ENCODE measurements at places on chromosomes 4 and X. TPM values are rescaled to one million over a fixed set of nuclear protein-coding genes. Genes with fewer than 3 reads are reported as not detected.

Gene APELA
- total RNA-seq, result not detected

Gene HGFAC
- 0.59 TPM for total RNA-seq

Gene SPP1
- total RNA-seq, result 1.6 TPM

Gene SCOC
- total RNA-seq, result 30.2 TPM

Gene NFXL1
- total RNA-seq, result 9.2 TPM

Gene CCDC110
- total RNA-seq, result 0.05 TPM

Gene F8
- total RNA-seq, result 12.4 TPM

Gene TNIP2
- 60.3 TPM for total RNA-seq

Gene BEND4
- total RNA-seq, result 0.03 TPM

- H3K27ac ChIP-seq, result no peak overlapping the region
- no peaks in the 10 kb centered on the region for H3K27me3 ChIP-seq
- no peaks in the 10 kb centered on the region for H3K36me3 ChIP-seq
- no peaks in the 10 kb centered on the region for H3K4me1 ChIP-seq
Measured at GRCh38 chr4:74325886-74326285, 17.6 kb downstream of the EPGN start.

- no peak overlapping the region for H3K27ac ChIP-seq
- H3K4me1 ChIP-seq, result no peaks in the 10 kb centered on the region
- no peaks in the 10 kb centered on the region for H3K27me3 ChIP-seq
- no peak overlapping the region for H3K4me3 ChIP-seq
- DNase-seq, result no peak
Measured at GRCh38 chr4:93267747-93268146, 560.8 kb upstream of the ATOH1 start.

GRCh38 chr4:128177498-128177897 lies 110.1 kb downstream of the PGRMC2 start:
- H3K36me3 ChIP-seq, result no peaks in the 10 kb centered on the region
- H3K4me3 ChIP-seq, result no peak overlapping the region
- H3K4me1 ChIP-seq, result no peaks in the 10 kb centered on the region
- DNase-seq, result no peak
- no peak overlapping the region for H3K27ac ChIP-seq
- H3K27me3 ChIP-seq, result no peaks in the 10 kb centered on the region

DNA sequence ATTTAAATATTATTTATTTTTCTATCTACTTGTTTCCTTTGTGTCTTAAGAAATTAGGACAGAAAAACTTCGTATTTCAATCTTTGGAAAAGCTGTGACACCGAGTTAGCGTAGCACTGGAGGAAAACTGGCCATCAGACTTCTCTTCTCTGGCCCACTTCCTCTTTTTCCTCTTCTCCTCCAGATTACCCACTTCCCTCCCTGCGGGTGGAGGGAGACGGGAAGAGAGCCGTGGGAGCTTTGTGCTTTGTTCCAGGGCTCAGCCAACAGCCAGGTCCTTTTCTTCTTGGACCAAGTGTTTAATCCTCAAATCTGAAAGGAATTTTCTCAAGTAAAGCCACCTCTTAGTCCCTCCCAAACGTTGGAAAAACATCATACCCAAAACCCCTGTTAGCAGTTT lies 29.7 kb downstream of the OFD1 start:
- peaks cover 5% of the 10 kb centered on the region for H3K36me3 ChIP-seq
- no peaks in the 10 kb centered on the region for H3K4me1 ChIP-seq
- no peak overlapping the region for H3K4me3 ChIP-seq
- no peaks in the 10 kb centered on the region for H3K27me3 ChIP-seq
- DNase-seq, result no peak
- H3K27ac ChIP-seq, result no peak overlapping the region

DNA sequence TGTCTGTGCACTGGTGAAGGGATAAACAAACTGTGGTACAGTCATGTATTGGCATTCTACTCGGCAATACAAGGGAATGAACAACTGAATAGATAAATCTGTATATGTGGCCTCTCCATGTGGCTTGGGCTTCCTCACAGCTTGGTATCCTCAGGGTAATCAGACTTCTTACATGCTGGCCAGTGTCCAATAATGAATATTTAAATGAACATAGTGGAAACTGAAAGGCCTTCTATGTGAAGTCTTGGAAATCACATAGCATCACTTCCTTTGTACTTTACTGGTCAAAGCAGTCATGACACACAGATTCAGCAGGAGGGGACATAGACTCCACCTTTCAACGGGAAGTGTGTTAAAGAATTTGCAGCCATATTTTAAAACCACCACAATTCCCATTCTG lies 33.4 kb upstream of the GPR101 start:
- peaks cover 8% of the 10 kb centered on the region for H3K27me3 ChIP-seq
- no peaks in the 10 kb centered on the region for H3K4me1 ChIP-seq
- no peak overlapping the region for H3K27ac ChIP-seq
- H3K4me3 ChIP-seq, result no peak overlapping the region

- DNase-seq, result peak; percentile 64
- H3K27ac ChIP-seq, result no peak overlapping the region
- H3K36me3 ChIP-seq, result no peaks in the 10 kb centered on the region
- H3K27me3 ChIP-seq, result no peaks in the 10 kb centered on the region
Measured at GRCh38 chrX:109485470-109486340, 3.8 kb upstream of the GUCY2F start.

DNA sequence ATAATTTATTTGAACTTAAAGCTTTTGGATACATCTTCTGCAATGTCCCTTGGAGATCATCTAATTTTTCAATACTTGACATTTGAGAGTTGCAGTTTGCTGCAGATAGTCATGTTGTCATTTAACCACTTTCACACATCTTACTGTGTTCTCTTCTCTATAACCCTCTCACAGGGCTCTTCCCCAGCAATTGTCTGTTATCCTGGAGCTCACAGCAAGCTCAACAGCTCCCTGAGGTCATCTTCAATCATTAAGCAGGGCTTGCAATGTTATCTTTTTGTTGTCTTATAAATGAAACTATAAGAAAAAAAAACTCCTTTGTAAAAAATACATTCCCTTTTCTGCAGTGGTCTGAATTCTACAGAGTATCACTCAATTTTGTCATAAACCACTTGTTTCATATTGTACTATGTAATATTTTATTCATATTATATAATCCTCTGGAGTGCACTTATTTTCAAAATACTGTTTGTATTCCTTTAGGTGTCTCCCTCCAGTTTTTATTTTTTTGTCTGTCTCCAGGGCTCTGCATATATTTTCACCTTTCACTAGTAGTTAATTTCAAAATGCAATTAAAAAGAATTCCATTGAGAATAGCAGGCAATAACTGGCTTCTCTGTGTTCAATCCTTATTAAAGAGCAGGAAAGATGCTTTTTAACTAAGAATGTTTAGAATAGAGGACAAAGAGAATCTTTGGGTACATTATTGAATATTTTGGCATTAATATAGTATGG lies 106.3 kb upstream of the ARSJ start:
- DNase-seq, result no peak
- no peaks in the 10 kb centered on the region for H3K27me3 ChIP-seq
- H3K27ac ChIP-seq, result no peak overlapping the region
- H3K4me1 ChIP-seq, result no peaks in the 10 kb centered on the region
- H3K36me3 ChIP-seq, result no peaks in the 10 kb centered on the region

DNA sequence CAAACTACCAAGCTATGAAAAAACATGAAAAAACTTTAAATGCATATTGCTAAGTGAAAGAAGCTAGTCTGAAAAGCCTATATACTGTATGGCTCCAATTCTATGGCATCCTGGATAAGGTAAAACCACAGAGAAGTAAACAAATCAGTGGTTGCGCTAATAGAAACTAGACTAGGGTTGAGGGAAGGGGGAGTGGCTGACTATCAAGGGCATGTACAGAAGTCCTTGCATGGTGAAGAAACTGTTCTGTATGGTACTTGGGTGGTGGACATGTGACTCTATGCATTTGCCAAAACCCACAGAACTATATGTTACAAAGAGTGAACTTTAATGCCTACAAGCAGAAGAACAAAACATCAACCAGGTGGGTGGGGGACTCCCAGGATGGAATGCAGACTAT lies 96.8 kb downstream of the MTMR1 start:
- no peak overlapping the region for H3K27ac ChIP-seq
- H3K36me3 ChIP-seq, result 0 out of 2 replicates have a peak, but pooled peaks cover 4% of the 10 kb centered on the region
- no peak overlapping the region for H3K4me3 ChIP-seq
- DNase-seq, result no peak

GRCh38 chr4:69855822-69856221 lies 4.1 kb downstream of the SULT1E1 start:
- no peaks in the 10 kb centered on the region for H3K27me3 ChIP-seq
- no peak overlapping the region for H3K27ac ChIP-seq
- no peak overlapping the region for H3K4me3 ChIP-seq
- H3K36me3 ChIP-seq, result no peaks in the 10 kb centered on the region
- DNase-seq, result no peak

- H3K27me3 ChIP-seq, result no peaks in the 10 kb centered on the region
- H3K4me3 ChIP-seq, result no peak overlapping the region
- H3K27ac ChIP-seq, result no peak overlapping the region
Measured at GRCh38 chr4:24794480-24794879, 893 bp upstream of the SOD3 start.

DNA sequence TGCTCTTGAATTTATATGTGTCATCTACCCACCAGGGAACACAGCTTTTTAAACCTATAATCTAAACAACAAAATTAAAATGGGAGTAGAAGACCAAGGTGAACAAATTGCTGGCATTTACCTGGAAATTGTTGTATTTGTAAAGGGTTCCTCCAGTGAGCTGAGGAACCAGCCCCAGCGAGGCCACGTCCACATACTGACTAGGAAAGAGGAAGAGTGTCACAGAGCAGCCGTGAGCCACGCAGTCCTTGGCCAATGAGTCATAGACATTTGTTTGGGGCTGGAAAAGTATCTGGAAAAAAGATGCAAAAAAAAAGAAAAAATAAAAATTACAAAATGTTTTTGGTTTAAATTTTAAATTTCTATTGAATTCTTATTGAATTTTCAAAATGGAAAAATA lies 58.7 kb downstream of the METTL14 start:
- DNase-seq, result no peak
- no peak overlapping the region for H3K27ac ChIP-seq
- no peaks in the 10 kb centered on the region for H3K36me3 ChIP-seq
- H3K27me3 ChIP-seq, result no peaks in the 10 kb centered on the region

DNA sequence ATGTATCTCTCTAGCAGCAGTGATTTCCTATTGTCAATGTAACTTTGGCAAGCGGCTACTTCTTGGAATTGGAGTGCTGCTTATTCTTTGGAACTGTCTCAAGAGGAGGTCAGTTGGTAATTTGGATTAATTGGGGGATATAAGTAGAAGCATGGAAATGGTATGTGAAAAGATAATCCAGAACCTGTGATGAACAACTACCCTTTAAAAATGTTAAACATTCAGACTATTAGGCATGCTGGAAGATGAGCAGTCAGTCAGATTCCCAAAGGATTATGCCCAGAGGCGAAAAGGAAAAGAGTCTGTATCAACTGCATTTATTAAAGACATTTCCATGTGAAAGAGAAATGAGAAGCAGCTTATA lies 62.5 kb downstream of the SEC24D start:
- no peaks in the 10 kb centered on the region for H3K4me1 ChIP-seq
- H3K27me3 ChIP-seq, result no peaks in the 10 kb centered on the region
- no peak overlapping the region for H3K27ac ChIP-seq
- H3K4me3 ChIP-seq, result no peak overlapping the region
- DNase-seq, result no peak
- H3K36me3 ChIP-seq, result no peaks in the 10 kb centered on the region

GRCh38 chr4:107363125-107363524 lies 327.0 kb upstream of the DKK2 start:
- H3K27me3 ChIP-seq, result no peaks in the 10 kb centered on the region
- no peaks in the 10 kb centered on the region for H3K4me1 ChIP-seq
- no peaks in the 10 kb centered on the region for H3K36me3 ChIP-seq
- DNase-seq, result no peak
- no peak overlapping the region for H3K27ac ChIP-seq
- H3K4me3 ChIP-seq, result no peak overlapping the region

DNA sequence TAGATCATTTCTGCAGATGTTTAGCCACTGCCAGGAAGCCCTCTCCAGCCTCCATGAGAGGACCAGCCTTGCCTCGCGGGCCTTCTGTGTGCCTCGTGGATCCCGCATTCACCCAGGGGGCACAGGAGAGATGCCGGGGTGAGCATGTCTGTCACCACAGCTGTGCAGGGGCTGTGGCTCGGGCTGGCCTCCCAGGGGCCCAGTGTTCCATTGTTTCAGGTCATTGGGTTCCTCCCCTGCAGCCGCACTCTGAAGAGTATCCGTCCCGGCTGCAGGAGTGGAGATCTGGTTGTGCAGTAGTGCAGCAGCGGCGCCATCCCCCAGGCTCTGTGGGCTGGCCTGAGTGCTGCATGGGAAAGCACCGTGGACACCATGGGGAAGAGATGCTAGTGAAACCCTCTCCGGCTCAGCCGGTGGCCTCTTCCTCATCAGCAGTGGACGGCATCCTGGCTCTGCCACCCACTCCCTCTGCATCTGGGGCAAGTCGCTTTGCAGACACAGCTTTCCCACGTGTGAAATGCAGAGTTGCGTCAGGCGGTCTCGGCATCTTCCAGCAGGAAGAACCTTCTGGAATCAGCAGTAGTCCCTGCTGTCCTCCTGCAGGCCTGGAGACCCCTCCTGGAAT lies 29.1 kb downstream of the TBC1D14 start:
- no peaks in the 10 kb centered on the region for H3K36me3 ChIP-seq
- no peak overlapping the region for H3K27ac ChIP-seq
- H3K4me3 ChIP-seq, result no peak overlapping the region
- H3K4me1 ChIP-seq, result peaks cover 34% of the 10 kb centered on the region
- H3K27me3 ChIP-seq, result no peaks in the 10 kb centered on the region

DNA sequence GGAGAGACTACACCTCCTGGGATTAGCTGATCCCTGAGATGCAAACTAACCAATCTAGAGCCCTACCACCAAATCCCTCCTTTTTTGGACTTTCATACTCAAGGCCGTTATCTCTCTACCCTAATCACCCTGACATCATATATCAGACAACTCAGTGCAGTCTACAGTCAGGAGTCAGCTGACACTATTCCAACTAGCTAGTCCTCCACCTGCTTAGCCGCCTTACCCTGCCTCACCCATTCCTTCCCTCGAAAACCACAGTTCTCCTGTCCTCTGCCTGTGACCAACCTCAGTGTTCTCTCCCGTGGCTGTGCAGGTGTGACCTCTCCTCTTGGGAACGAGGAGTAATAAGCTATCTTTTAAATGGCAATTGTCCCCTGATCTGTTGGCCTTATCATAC lies 1.8 kb upstream of the PPEF2 start:
- no peaks in the 10 kb centered on the region for H3K4me1 ChIP-seq
- H3K36me3 ChIP-seq, result no peaks in the 10 kb centered on the region
- no peaks in the 10 kb centered on the region for H3K27me3 ChIP-seq
- H3K4me3 ChIP-seq, result no peak overlapping the region

- no peak for DNase-seq
- no peaks in the 10 kb centered on the region for H3K4me1 ChIP-seq
- no peak overlapping the region for H3K27ac ChIP-seq
- H3K36me3 ChIP-seq, result no peaks in the 10 kb centered on the region
- H3K27me3 ChIP-seq, result no peaks in the 10 kb centered on the region
- no peak overlapping the region for H3K4me3 ChIP-seq
Measured at GRCh38 chrX:22430701-22431100, 158.0 kb downstream of the CBLL2 start.

GRCh38 chr4:52102587-52102986 lies 51.5 kb downstream of the SPATA18 start:
- no peaks in the 10 kb centered on the region for H3K27me3 ChIP-seq
- no peaks in the 10 kb centered on the region for H3K36me3 ChIP-seq
- no peak overlapping the region for H3K4me3 ChIP-seq
- peak; percentile 69 for DNase-seq
- no peaks in the 10 kb centered on the region for H3K4me1 ChIP-seq
- H3K27ac ChIP-seq, result no peak overlapping the region

- no peaks in the 10 kb centered on the region for H3K4me1 ChIP-seq
- H3K4me3 ChIP-seq, result no peak overlapping the region
- H3K27ac ChIP-seq, result no peak overlapping the region
- no peak for DNase-seq
- H3K36me3 ChIP-seq, result no peaks in the 10 kb centered on the region
Measured at GRCh38 chr4:141473952-141474351, 162.4 kb upstream of the IL15 start.

All from Panc1 (cell line).